ENCODE measurements at places on chromosomes 6 and 20. TPM values are rescaled to one million over a fixed set of nuclear protein-coding genes. Genes with fewer than 3 reads are reported as not detected.

DNA sequence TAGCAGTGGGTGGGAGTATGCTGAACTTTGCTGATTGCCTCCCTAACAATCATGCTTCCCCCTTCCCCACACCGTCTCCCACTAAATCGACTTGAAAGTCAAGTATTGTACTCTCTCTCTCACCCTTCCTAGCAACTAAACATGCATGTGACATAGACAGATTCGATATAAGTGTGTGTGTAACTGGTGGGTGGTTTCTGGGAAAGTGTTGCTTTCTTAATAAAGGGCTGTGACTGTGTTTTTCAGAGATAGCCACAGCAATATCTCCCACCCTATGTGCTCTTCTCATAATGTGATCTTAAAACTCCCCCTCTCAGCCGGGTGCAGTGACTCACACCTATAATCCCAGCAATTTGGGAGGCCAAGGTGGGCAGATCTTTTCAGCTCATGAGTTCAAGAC is 49.3 kb upstream of the E2F3 start:
- no peaks in the 10 kb centered on the region for H3K4me1 ChIP-seq
- no peak overlapping the region for H3K27ac ChIP-seq
- no peaks in the 10 kb centered on the region for H3K27me3 ChIP-seq
- no peak for DNase-seq
- H3K36me3 ChIP-seq: no peaks in the 10 kb centered on the region

BEND6 gene
- total RNA-seq: 0.55 TPM

GRCh38 chr6:145963216-145964068 is 716 bp downstream of the SHPRH start:
- H3K27ac ChIP-seq: peak overlapping the region; percentile 89
- H3K36me3 ChIP-seq: no peaks in the 10 kb centered on the region
- H3K27me3 ChIP-seq: no peaks in the 10 kb centered on the region
- peaks cover 20% of the 10 kb centered on the region for H3K4me1 ChIP-seq

DNA sequence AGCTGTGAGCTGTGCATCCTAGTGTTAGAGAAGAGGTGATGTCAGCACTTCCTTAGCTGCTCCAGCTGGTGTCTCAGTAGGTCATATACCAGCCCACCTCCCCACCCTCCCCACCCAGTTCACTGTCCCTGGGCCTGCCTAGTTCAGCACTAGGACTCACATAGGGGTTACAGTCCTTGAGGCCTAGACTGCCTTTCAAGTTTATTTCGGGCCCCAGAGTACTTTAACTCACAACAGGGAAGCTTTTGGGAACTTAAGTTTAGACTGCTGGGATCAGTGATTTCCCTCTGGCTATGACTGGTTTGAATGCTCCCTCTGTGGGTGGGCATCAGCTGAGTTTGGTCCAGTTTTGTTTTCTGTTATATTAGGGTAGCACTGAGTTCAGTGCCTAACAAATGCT is 139.2 kb upstream of the MMS22L start:
- H3K27ac ChIP-seq: no peak overlapping the region
- H3K4me3 ChIP-seq: no peak overlapping the region
- no peaks in the 10 kb centered on the region for H3K27me3 ChIP-seq
- DNase-seq: no peak
- H3K4me1 ChIP-seq: no peaks in the 10 kb centered on the region

- H3K27me3 ChIP-seq: no peaks in the 10 kb centered on the region
- H3K4me1 ChIP-seq: no peaks in the 10 kb centered on the region
- no peaks in the 10 kb centered on the region for H3K36me3 ChIP-seq
- DNase-seq: no peak
- no peak overlapping the region for H3K27ac ChIP-seq
- H3K4me3 ChIP-seq: no peak overlapping the region
Measured at GRCh38 chr6:169386411-169387057, 132.9 kb upstream of the THBS2 start.

GRCh38 chr6:25439368-25439767 is 160.2 kb downstream of the CARMIL1 start:
- DNase-seq: no peak
- H3K36me3 ChIP-seq: no peaks in the 10 kb centered on the region

PHACTR2 gene
- 55.7 TPM for total RNA-seq

- no peaks in the 10 kb centered on the region for H3K4me1 ChIP-seq
- H3K4me3 ChIP-seq: no peak overlapping the region
- H3K27ac ChIP-seq: no peak overlapping the region
- H3K36me3 ChIP-seq: no peaks in the 10 kb centered on the region
- H3K27me3 ChIP-seq: no peaks in the 10 kb centered on the region
- DNase-seq: no peak
Measured at GRCh38 chr6:82000551-82000950, 247.0 kb downstream of the IBTK start.

SLC32A1 gene
- not detected for total RNA-seq

DNA sequence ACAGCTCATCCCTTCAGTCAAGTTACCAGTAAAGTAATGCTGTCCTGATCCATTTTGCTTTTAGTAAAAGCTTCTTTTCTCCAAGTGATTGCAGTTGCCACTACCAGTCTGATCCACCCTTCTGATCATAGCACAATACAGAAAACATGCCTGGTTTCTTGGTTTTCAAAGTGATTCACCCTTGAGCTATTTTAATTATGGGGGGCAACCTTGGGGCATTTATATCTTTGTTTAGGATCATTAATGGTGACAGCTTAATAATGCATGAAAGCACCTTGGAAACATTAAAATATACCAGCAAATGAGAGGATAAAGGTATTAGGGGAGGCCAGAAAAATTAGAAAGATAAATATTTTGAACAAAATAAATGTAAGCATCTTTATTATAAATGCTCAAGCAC is 38.4 kb downstream of the LRRC1 start:
- peaks cover 30% of the 10 kb centered on the region for H3K4me1 ChIP-seq
- no peak for DNase-seq
- H3K27ac ChIP-seq: no peak overlapping the region
- no peak overlapping the region for H3K4me3 ChIP-seq

DNA sequence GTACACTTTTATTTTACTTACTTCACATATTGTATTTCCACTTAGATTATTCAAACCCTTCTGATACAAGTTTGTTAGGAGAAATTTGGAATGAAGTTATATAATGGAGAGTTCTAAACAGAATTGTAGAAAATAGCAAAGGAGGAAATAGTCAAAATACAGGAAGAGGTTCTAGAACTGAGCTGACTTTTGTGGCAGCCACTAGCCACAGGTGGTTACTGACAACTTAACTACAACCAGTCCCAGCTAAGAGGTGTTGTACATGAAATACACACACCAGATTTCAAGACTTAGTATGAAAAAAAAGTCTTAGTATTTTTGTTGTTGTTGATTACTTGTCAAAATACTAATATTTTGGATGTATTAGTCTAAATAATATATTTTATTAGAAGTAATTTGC is 727.4 kb upstream of the CITED2 start:
- H3K36me3 ChIP-seq: no peaks in the 10 kb centered on the region
- H3K4me1 ChIP-seq: no peaks in the 10 kb centered on the region
- no peak for DNase-seq
- no peaks in the 10 kb centered on the region for H3K27me3 ChIP-seq
- no peak overlapping the region for H3K27ac ChIP-seq
- no peak overlapping the region for H3K4me3 ChIP-seq

DNA sequence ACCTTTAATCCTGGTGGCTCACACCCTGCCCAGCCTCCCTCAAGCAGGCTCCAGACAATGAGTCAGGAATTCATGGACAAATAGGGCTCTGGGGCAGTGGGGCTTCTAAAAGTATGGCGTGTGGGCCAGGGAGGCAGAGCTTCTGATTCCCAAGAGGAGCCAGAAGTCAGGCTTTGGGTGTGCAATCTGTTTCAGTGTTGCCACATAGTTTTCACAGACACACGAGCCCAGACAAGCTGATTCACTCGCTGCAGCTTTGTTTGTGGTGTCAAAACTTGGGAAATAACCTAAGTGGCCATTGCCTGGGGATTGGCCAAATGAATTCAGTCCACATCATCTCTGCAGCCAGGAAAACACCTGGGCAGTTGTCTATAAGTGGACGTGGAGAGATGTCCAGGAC is 9.2 kb downstream of the PEDS1 start:
- H3K27ac ChIP-seq: peak overlapping the region; percentile 50
- no peaks in the 10 kb centered on the region for H3K36me3 ChIP-seq
- DNase-seq: peak; percentile 34
- no peak overlapping the region for H3K4me3 ChIP-seq

RAET1L gene
- not detected for total RNA-seq

DNA sequence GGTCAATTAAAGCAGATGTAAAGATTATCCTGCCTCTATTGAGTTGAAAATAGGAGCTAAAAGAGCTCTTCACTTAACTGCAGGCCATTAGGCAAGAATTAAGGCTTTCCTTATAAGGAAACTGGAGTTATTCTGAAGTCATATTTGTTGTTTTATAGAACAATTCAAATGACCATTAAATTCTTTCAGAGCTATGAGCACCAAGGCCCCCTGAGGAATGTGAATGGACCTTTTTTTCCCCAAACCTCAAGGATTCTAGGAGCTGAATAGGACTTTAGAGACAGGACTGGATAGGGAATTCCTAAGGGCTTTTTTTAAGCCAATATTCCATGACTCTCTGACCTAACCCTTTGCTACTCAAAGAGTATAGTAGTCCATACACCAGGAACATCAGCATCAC is 565.7 kb upstream of the BTBD3 start:
- H3K27ac ChIP-seq: no peak overlapping the region
- no peak for DNase-seq
- no peaks in the 10 kb centered on the region for H3K27me3 ChIP-seq
- no peak overlapping the region for H3K4me3 ChIP-seq
- no peaks in the 10 kb centered on the region for H3K36me3 ChIP-seq

DNA sequence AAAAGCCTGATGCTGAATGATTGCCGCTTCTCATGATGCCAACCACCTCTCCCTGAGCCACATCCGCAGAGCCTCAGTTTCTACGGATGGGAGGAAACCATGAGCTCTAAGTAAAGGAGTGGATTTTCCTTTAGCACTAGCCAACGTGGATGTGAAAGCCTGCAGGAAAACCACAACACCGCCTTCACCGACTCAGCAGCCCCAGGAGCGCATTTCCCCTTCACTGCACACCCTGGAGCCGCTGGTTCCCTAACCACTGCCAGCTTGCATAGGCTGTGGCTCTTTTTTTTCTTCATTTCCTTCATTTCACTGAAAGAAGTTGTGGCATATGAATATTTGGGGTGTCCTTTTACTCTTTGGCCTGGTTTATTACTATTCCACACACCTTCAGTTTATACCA is 50.5 kb upstream of the SSTR4 start:
- DNase-seq: no peak
- H3K27ac ChIP-seq: no peak overlapping the region
- no peak overlapping the region for H3K4me3 ChIP-seq

TRIM40 gene
- 0.40 TPM for total RNA-seq

NFATC2 gene
- total RNA-seq: 12.0 TPM

GRCh38 chr6:140082867-140083297 is 708.4 kb upstream of the CITED2 start:
- H3K27ac ChIP-seq: no peak overlapping the region
- H3K4me1 ChIP-seq: peaks cover 24% of the 10 kb centered on the region
- H3K36me3 ChIP-seq: no peaks in the 10 kb centered on the region
- DNase-seq: no peak

PROKR2 gene
- not detected for total RNA-seq

PACSIN1 gene
- 0.27 TPM for total RNA-seq

DNA sequence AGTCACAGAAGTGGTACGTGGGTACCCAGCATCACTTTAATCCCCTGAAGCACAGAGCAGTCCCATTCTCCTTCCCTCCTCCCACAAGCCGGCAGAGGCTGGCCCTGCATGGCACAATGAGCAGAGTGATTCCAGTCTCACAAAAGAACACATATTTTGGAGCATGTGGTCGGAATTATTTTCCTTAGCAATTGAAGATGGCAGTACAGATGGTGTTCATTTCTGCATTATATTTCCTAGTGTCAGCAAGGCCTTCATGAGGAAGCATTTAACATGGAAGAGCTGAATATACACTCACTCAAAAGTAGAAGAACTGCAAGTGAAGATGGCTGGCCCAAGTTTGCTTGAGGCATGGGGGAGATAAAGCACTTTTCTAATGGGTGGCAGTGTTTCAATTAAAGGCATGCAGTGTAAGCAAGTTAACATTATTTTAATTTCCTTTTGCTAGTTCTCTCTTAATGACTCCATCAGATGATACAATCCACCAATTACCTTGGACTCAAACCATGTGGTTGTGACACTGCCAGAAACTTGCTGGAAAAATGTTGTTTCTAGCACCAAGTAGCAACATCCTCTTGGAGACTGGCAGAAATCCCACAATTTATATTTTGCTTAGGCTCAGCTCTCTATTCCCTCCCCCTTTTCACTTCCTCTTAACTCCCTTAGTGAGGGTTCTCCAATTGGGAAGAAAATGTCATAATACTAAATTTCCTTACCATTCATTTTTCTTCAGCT is 74.4 kb downstream of the ARHGAP18 start:
- H3K4me1 ChIP-seq: no peaks in the 10 kb centered on the region
- H3K4me3 ChIP-seq: no peak overlapping the region
- no peaks in the 10 kb centered on the region for H3K36me3 ChIP-seq
- DNase-seq: no peak

- H3K27me3 ChIP-seq: no peaks in the 10 kb centered on the region
- H3K36me3 ChIP-seq: no peaks in the 10 kb centered on the region
- H3K4me3 ChIP-seq: no peak overlapping the region
- DNase-seq: no peak
- peaks cover 35% of the 10 kb centered on the region for H3K4me1 ChIP-seq
- peak overlapping the region; percentile 84 for H3K27ac ChIP-seq
Measured at GRCh38 chr6:110322874-110323242, 35.3 kb downstream of the METTL24 start.

GRCh38 chr6:18099511-18099910 is 23.0 kb downstream of the NHLRC1 start:
- no peak for DNase-seq
- no peak overlapping the region for H3K27ac ChIP-seq
- no peaks in the 10 kb centered on the region for H3K27me3 ChIP-seq
- H3K4me3 ChIP-seq: no peak overlapping the region
- no peaks in the 10 kb centered on the region for H3K4me1 ChIP-seq
- H3K36me3 ChIP-seq: no peaks in the 10 kb centered on the region

GRCh38 chr20:2694008-2694471 is 1.5 kb downstream of the EBF4 start:
- DNase-seq: no peak
- H3K4me3 ChIP-seq: peak overlapping the region; percentile 44
- peaks cover 73% of the 10 kb centered on the region for H3K27me3 ChIP-seq
- H3K36me3 ChIP-seq: no peaks in the 10 kb centered on the region

- no peaks in the 10 kb centered on the region for H3K27me3 ChIP-seq
- no peak overlapping the region for H3K27ac ChIP-seq
- no peaks in the 10 kb centered on the region for H3K4me1 ChIP-seq
- no peaks in the 10 kb centered on the region for H3K36me3 ChIP-seq
- H3K4me3 ChIP-seq: no peak overlapping the region
Measured at GRCh38 chr6:96469312-96469711, 52.3 kb upstream of the UFL1 start.

- H3K27ac ChIP-seq: no peak overlapping the region
- no peaks in the 10 kb centered on the region for H3K4me1 ChIP-seq
- H3K36me3 ChIP-seq: no peaks in the 10 kb centered on the region
- no peaks in the 10 kb centered on the region for H3K27me3 ChIP-seq
Measured at GRCh38 chr6:132213191-132213590, 188.1 kb downstream of the MOXD1 start.

DNA sequence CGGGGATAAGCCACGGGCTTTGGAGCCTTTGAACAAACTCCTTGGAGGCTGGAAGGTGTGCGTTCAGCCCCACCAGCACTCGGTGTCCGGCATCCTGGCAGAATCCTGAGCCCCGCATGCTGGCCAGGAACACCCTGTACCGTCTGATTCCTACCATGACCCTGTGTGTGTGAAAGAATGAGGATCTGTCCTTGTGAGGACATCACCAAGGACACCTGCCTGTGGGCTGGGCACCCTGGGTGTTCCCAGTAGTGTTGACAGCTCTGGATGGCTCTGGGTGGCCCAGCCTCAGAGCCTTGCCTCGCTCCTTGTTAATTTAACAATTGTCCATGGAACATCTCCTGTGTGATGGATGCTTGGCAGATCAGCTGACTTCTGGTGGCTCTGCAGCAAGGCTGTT is 234.3 kb downstream of the QKI start:
- no peaks in the 10 kb centered on the region for H3K4me1 ChIP-seq
- H3K4me3 ChIP-seq: no peak overlapping the region
- H3K36me3 ChIP-seq: no peaks in the 10 kb centered on the region
- H3K27me3 ChIP-seq: no peaks in the 10 kb centered on the region
- H3K27ac ChIP-seq: no peak overlapping the region
- no peak for DNase-seq

All from transverse colon (tissue), 4 donors.